ENCODE measurements at places on chromosomes 6 and 20.

DNA sequence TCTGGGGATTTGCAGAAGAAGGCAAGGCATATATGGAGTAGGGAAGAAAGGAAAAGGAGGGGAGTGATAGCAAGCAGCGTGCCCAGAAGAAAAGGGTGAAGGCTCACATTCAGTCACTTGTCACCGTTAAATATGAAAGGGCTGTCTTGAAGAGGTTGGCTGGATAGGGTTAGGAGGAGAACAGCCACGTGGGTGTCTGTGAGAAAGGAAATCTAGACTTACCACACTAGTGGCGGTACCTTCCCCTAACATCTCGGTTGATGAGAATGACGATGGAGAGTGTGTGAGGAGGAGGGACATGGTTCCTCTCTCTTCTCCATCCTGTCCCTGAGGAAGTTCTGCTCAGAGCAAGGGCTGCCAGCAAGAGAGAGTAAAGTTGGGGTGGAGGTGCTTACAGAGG is 74.3 kb upstream of the CCN6 start:
- no peak for DNase-seq

GRCh38 chr6:138492871-138493270 is 6.4 kb downstream of the NHSL1 start:
- no peak for DNase-seq

GRCh38 chr20:64277571-64278316 is 22.2 kb downstream of the PCMTD2 start:
- DNase-seq = no peak

GRCh38 chr6:107547451-107547840 is 57.5 kb downstream of the SOBP start:
- DNase-seq = no peak

- DNase-seq = no peak
These were observed 23.4 kb downstream of the MEP1A start for GRCh38 chr6:46816626-46817025.

DNA sequence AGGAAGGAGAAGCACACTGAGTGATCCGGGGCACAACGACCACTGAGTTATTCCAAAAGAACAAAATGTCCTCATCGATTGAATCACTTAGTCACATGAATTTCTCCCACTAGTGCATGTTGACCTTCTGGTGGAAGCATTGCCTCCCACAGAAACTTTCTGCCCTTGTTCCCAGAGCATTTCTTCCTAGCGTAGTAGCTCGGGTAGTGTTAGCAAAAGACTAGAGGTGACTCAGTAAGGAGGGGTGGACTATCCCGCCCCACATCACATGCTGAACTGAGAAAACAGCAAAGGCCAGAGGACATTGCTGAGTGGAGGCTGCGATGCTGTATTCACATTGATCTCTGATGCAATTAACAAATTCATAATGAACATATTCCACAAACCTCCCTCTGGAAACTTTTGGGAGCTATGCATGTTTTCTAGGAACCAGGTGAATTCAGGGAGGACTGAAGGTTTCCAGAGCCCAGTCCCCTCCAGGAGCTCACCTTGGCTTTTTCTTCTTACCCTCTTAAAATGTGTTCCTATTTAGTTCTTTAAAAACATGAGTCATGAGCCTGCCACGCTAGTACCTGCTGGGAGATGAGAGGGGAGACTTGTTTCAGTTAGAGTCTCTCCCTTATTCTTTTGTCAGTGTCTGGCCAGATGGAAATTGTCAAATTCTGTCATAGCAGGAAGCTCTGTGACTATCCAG is 507.9 kb downstream of the CDH26 start:
- no peak for DNase-seq

GRCh38 chr6:51410453-51410852 is 591.8 kb downstream of the TFAP2B start:
- no peak for DNase-seq

DNA sequence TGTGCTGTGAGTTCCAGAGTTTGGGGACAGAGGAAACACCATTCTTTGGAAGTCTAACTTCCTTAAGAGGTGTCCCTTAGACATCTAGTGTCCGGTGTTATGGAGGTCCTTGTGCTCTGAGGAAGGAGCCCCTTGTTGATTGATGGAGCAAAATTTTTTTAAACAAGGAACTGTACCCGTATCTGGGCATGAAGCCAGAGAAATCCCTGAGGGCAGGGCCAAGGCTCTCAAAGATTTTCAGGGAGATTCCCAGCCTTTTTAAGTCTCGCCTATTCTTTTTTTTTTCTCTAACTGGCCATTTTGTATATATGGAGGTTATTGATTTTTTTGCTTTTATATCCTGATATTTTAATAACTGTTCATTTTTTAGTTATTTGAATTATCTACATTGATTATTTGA is 45.9 kb downstream of the TRIM38 start:
- no peak for DNase-seq

DNA sequence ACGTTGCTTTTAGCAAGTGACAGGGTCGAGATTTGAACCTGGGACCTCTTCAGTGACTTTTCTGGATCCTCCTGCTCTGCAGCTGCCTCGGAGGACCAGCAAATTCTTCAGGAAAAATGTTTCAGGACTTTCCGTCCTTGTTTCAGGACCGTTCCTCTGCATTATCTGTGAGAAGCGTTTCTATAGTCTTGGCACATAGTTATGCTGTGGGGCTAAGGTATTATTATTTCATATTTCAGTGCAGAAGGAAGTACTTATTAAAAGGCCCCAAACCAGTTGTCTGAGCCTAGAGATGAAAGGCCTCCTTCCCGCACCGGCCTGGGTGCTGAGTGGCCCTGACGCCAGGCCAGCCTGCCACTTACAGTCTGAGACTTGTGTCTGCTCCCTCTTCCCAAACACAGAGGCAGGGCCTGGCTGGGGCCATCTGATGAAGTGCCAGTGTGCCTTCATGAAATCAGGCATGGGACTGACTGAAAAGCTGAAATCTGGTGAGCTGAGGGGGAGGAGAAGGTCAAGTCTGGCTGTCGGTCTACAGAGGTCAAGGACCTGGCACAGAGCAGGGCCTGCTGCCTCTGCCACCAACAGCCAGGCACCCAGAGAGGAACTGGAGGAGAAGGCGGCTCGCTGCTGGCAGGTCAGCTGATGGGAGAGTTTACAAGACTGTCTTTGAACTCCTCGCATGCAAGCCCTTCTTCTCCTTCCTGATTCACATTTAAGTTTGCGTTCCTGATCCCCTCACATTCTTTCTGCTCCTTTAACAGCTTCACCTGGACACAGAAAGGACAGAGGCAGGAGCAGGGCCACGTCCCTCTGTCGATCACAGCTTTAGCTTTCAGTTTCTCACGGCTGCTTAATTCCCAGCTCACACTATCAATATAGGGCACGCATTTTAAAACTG is 8.9 kb upstream of the QKI start:
- no peak for DNase-seq

DNA sequence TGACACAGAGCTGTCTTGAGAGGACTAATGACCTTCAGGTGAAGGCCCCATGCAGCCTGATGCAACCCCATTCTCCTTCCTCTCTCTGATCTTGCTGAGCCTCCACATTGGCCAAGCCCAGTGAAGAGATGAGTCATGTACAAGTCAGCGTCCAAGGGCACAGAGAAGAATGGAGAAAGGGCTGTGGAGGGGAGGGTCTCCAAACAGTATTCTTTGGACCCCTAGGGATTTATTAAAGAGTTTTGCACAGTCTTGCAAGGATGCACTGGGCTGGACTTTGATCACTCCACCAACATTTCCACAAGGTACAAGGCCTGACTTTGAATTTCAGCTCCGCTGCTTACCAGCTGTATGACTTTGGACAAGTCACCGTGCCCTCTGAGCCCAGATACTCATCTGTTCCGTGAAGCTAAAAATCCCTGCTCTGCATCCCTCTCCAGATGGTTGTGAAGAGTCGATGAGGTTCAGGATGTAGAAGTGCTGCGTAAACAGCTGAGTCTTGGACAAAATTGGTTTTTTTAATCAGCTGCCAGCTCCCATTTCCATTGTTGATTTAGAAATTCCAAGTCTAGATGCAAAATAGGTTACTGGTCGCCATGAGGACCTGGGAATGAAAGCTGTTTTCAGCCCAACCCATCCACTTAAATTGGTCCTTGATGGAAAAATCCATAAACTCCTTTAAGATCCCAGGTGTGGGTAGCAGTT is 14.1 kb upstream of the KCNG1 start:
- DNase-seq = no peak

DNA sequence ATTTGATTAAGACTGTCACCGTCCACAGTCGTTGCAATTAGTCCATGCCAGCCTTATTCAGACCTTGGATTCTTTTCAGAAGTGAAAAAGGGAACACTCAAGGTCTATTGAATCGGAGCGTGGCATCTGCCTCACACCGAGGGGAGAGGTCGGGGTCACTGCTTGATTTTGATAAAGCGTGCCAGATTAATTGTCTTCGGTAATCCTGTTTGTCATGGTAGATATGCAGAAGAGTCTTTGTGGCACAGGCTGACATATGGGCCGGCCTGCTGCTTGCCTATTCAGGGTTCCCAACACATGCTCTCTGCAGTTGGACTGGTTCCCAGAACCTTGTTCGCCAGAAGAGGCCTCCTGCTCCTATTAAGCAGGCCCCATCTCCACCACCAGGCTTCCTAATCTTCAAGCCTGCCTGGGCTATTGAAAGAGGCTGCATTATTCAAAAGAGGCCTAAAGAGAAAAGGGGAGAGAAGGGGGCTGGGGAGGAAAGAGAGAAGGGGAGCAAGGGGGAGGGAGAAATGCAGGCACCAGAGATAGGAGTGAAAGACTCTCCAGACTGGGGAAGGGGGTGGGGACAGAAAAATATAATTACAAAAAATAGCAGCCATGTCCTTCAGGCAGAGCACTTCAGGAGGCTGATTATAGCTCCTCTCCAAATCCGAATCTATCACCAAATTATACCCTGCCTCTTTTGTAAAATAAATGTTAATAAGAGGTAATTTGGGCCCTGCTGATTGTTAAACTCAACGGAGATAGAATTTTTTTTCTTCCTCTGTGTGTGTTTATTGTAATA is 611.3 kb downstream of the HDGFL1 start:
- no peak for DNase-seq

- DNase-seq = no peak
These were observed 14.9 kb downstream of the TTBK1 start for GRCh38 chr6:43258180-43258579.

DNA sequence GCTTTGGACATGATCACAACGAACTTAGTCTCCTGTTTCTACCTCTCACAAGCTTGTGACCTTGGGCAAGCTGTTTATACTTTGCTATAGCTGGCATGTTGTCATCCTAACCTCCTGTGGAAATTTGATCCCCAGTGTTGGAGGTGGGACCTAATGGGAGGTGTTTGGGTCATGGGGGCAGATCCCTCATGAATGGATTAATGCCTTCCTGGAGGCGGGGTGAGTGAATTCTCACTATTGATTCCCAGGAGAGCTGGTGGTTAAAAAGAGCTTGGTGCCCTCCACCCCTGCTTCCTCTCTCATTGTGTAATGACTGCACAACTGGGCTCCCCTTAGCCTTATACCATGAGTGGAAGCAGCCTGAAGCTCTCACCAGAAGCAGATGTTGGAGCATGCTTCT is 228.9 kb downstream of the HIVEP2 start:
- DNase-seq = no peak

- DNase-seq = no peak
These were observed 107.7 kb downstream of the CD109 start for GRCh38 chr6:73803562-73804241.

GRCh38 chr6:25961619-25962148 is 918 bp upstream of the TRIM38 start:
- DNase-seq = no peak

DNA sequence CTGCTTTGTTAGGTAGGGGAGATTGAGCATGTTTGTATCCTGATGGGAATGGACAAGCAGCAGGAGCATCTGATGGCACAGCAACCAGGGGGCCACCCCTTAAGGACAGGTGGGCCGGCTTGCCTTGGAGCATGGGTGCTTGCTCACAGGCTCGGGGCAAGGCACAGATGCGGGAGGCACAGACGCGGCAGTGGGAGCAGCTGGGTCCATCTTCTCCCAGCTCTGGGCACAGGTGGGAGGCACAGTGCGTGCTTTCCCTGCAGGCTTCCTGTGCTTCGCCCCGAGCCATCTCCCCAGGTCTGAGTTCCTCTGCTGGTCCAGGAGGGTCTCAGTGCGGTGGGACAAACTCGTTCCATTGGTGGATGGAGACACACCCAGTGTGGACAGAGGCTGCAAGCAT is 73.6 kb upstream of the BHLHE23 start:
- no peak for DNase-seq

DNA sequence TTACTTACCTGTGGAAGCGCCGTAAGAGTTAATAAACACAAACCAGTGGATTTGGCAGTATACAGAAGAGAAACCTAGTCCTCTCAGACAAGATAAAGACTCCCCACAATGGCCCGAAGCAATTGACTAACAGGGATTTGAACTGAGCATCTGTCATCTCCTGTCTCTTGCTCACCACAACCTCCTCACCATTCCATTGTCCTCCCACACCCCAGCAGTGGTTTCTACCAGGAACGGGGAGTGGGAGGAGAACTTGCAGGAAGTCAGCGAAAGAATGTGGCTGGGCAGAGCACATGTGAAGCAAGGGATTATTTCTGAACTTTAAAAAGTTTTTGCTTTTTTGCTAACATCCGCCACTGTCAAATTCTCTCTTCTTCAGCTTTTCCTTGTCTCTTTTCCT is 24.6 kb upstream of the TAAR1 start:
- no peak for DNase-seq

- no peak for DNase-seq
These were observed 1195.1 kb upstream of the MAP3K7 start for GRCh38 chr6:91781946-91782345.

DNA sequence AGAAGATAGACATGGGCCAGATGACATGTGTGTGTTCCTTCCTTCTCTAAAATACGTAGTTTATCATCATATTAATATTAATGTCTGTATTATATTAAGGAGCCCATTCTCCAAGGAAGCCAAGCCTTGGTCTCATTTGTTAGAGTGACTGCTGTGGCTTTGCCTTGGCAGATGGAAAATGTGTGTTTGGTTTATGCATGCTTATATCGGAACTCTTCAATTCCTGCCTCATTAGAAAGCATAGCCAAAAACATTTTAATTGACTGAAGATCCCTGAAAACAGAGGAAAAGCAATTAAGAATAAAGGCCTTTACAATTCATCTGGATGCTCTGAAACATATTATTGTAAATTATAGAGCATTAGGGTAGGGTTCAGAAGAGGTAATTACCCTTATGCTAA is 106.4 kb downstream of the COL9A1 start:
- DNase-seq = no peak

GRCh38 chr20:41627611-41628244 is 9.6 kb upstream of the CHD6 start:
- no peak for DNase-seq

DNA sequence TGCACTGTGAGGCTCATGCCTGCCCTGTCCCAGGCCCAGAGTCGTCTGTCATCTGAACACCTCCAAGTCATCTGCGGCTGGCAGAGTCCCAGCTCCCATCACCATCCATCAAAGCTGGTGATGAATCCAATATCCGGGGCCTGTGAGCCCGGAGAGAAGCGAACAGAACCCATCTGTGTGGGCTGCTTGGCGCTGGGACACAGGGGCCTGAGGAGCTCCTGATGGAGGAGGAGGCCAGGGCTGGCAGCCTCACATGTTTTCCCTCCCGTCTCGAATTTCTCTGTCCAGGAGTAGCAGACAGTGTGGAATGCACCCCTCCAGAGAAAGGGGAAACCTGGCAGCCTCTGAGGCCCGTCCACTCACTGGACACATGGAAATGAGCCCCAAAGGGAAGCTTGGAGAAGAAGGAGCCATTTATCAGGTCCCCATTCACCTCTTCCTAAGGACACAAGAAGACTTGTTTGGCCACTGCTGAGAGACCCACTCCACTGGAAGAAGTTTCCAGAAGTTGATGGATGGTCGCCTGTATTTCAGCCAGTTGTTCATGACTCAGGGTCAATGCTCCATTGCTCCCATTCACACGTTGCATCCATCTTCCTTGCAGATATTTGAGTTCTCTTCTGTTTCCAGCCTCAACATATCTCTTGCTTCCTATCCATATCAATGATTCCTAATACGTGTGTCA is 307.5 kb upstream of the SULF2 start:
- no peak for DNase-seq

GRCh38 chr6:31963921-31964320 is 4.9 kb downstream of the SKIC2 start:
- no peak for DNase-seq

All from activated CD8-positive, alpha-beta memory T cell treated with anti-CD3 and anti-CD28 coated beads for 4 hours (primary cell).